ENCODE measurements at places on chromosomes 5 and 9. TPM values are rescaled to one million over a fixed set of nuclear protein-coding genes. Genes with fewer than 3 reads are reported as not detected.

The OTULINL gene
- total RNA-seq, result 0.49 TPM

The IGIP gene
- 6.8 TPM for total RNA-seq

The BNC2 gene
- total RNA-seq, result 42.8 TPM

The MEGF10 gene
- 2.2 TPM for total RNA-seq

The LCN1 gene
- total RNA-seq, result not detected

The ABL1 gene
- total RNA-seq, result 42.6 TPM
